Neural crest cell (in vitro differentiated cells): ENCODE measurements at places on chromosomes 2 and 18. TPM values are rescaled to one million over a fixed set of nuclear protein-coding genes. Genes with fewer than 3 reads are reported as not detected.

Gene ATP5MC3
- 268 and 281 TPM in 2 replicates for total RNA-seq

Gene C2orf80
- 0.73 and 1.0 TPM in 2 replicates for total RNA-seq

DNA sequence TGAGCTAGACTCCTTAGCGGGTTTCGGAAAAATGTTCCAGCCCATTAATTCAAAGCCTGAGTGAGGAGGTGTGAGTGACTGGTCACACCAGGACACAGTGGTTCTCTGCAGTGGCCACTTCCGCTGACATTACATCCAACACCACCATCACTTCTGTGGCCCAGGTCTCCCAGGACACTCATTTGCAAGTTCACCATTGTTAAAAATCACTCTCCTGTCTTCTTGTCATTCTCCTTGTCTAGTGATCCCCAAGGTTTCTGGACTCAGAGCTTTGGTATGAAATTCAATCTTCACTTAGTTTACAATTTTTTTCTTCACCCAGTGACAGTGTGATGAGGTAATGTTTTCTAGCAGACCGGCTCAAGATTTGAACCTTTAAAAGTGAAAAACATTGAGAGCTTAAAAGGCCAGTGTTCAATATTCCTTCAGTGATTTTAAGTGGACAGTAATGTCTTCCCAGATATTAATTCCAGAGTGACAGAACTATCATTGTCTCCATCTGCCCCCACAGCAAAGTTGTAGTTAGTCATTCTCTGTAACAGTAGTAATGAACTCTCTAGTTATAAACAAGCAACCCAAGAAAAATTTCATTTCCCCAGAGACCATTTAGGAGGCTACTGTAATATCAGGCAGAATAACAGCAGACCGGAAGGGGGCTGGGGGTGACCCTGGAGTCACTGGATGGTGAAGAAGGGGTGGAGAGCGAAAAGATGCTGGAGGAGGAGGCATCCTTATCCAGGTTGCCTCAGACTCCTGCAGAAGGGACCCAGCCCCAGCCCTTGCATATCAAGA, 164.9 kb downstream of the GFPT1 start:
- H3K36me3 ChIP-seq: peaks cover 7% of the 10 kb centered on the region
- no peak for DNase-seq
- H3K27me3 ChIP-seq: peaks cover 98% of the 10 kb centered on the region
- H3K4me3 ChIP-seq: no peak overlapping the region
- no peaks in the 10 kb centered on the region for H3K4me1 ChIP-seq

GRCh38 chr18:49273241-49273880, 187.1 kb downstream of the DYM start:
- no peaks in the 10 kb centered on the region for H3K4me1 ChIP-seq
- no peak for DNase-seq
- H3K4me3 ChIP-seq: no peak overlapping the region
- no peaks in the 10 kb centered on the region for H3K27me3 ChIP-seq
- H3K27ac ChIP-seq: no peak overlapping the region
- peaks cover 6% of the 10 kb centered on the region for H3K36me3 ChIP-seq

Gene VIT
- not detected in 2 replicates for total RNA-seq

DNA sequence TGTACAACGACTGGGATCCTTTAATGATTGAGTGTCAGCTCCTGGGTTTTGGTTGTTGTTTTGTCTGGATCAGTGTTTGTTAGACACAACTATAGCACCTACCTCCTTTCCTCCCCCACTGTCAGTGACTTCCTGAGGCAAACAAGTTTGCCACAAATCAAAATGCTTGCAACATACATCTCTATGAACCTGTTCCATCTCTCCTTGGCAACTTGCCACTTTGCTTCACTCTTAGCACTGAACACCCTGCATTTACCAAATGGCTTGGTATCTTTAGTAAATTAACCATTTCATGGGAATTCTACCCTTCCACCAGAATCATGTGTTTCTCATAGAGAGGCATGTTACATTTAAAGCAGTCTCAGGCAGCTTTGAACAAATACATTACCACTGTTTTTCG, 301.1 kb upstream of the TANK start:
- no peaks in the 10 kb centered on the region for H3K27me3 ChIP-seq
- H3K4me3 ChIP-seq: no peak overlapping the region
- no peak for DNase-seq
- no peak overlapping the region for H3K27ac ChIP-seq
- peaks cover 11% of the 10 kb centered on the region for H3K4me1 ChIP-seq
- H3K36me3 ChIP-seq: no peaks in the 10 kb centered on the region

GRCh38 chr2:212157012-212157411, 381.6 kb downstream of the ERBB4 start:
- peaks cover 4% of the 10 kb centered on the region for H3K36me3 ChIP-seq
- peaks cover 27% of the 10 kb centered on the region for H3K4me1 ChIP-seq
- no peaks in the 10 kb centered on the region for H3K27me3 ChIP-seq
- H3K27ac ChIP-seq: peak overlapping the region; percentile 32

Gene C2orf15
- total RNA-seq: 0.23 and 0.37 TPM in 2 replicates

DNA sequence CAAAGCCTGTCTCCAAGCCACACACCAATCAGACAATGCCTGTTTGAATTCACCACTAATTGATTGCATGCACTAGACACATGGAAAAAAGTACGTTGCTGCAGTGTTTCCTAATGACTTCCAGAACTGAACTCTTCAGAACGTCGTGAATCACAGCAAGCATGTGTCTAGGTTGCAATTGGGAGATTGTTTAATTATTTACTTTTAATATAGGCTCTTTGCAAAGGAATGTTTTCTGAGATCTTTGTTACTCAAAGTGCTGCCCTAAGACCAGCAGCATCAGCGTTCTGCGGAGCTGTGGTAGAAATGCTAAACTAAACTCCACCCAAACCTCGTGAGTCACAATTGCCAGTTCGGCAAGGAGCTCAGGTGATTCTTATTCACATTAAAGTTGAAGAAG, 52.7 kb upstream of the CCDC68 start:
- H3K27ac ChIP-seq: no peak overlapping the region
- no peak for DNase-seq
- H3K27me3 ChIP-seq: no peaks in the 10 kb centered on the region
- H3K36me3 ChIP-seq: no peaks in the 10 kb centered on the region

DNA sequence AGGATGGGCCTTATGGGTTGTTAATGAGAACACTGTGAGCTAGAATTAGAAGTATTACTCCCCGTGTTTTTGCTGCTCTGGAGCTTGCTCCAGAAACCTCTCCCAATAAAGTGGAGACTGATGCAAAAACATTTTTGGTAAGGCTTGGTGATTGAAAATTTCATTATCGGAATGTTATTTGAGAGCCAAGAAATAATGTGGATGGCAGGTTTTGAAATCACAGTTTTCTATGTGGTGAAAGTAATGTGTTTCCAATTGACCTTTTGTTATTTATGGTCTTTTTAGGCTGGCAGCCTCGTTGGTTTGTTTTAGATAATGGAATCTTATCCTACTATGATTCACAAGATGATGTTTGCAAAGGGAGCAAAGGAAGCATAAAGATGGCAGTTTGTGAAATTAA, 5.1 kb downstream of the PLEKHA3 start:
- H3K4me1 ChIP-seq: peaks cover 22% of the 10 kb centered on the region
- H3K4me3 ChIP-seq: no peak overlapping the region
- DNase-seq: no peak

Gene TIGD1
- total RNA-seq: 11.8 and 12.8 TPM in 2 replicates

Gene HOXD8
- total RNA-seq: not detected in 2 replicates

GRCh38 chr2:44822174-44822573, 119.3 kb upstream of the SIX3 start:
- H3K27ac ChIP-seq: no peak overlapping the region
- H3K4me1 ChIP-seq: peaks cover 4% of the 10 kb centered on the region

DNA sequence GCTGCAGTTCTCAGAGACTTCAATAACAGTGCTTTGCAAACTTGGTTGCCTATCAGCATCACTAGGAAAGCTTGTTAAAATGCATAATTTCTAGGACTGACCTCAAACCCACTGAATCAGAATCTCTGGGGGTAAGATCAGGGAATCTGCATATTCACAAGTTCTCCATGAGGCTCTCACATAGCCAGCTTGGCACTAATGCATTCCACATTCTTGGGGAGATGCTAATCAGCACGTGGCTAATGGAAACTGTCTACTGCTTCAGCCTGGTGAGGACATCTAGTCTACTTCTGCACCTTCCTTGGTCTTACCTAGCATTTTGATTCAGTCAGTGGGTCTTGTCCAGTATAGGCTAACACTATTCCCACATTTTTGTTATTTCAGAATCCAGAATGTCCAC, 56.3 kb downstream of the RBKS start:
- H3K36me3 ChIP-seq: no peaks in the 10 kb centered on the region
- DNase-seq: no peak
- H3K27me3 ChIP-seq: no peaks in the 10 kb centered on the region
- peaks cover 9% of the 10 kb centered on the region for H3K4me1 ChIP-seq
- H3K27ac ChIP-seq: no peak overlapping the region

DNA sequence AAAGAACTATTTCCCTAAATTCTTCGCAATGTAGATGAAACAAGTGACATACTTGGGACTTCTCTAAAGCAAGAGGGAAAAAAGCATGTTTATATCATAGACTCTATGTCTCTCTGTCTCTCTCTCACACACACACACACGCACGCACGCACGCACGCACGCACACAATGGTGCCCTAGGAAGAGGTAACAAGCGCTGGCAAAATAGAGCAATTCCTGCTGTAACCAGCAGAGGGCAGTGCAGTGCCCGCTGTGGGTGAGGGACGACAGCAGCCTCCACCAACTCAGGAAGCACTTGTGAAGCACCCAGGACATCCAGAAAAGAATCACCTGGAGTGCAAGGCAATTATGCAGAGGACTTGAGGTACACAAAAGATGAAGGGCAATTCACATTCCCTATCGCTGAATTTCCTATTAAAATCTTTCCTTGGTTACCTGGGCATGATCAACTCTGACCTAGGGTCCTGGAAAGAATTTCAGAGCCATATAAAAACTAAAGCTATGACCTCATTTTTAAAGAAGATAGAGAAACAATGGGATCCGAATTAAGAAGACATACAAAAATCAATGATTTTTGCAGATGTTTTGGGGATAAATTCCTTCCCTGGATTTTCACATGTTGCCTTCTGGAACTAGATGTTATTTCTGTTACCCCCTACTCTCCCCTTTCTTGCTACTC, 166.4 kb downstream of the PDE11A start:
- no peaks in the 10 kb centered on the region for H3K36me3 ChIP-seq
- DNase-seq: peak; percentile 87
- H3K4me3 ChIP-seq: no peak overlapping the region
- no peak overlapping the region for H3K27ac ChIP-seq
- H3K4me1 ChIP-seq: peaks cover 23% of the 10 kb centered on the region
- no peaks in the 10 kb centered on the region for H3K27me3 ChIP-seq

Gene UPP2
- total RNA-seq: not detected in 2 replicates

DNA sequence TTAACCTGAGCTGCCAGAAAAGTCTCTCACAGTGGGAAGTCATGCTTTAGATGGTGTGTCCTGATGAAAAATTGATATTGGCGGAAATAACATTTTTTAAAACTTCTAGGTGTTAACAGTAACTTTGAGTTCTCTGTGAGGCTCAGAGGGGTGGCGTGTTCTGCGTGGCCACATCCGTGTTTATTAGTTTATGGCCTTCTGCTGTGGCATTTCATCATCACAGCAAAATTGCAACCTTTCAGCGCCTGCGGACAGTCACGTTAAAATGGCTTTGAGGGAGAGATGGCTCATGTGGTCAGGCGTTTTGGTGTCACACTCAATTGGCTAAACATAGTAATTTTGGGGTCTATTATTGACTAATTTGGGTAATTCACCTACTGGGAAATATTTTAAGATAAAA, 42.4 kb downstream of the KLHL29 start:
- no peak for DNase-seq
- no peaks in the 10 kb centered on the region for H3K36me3 ChIP-seq
- H3K27ac ChIP-seq: no peak overlapping the region
- H3K4me1 ChIP-seq: peaks cover 15% of the 10 kb centered on the region

- H3K27ac ChIP-seq: no peak overlapping the region
- no peak for DNase-seq
- H3K36me3 ChIP-seq: no peaks in the 10 kb centered on the region
- H3K4me3 ChIP-seq: no peak overlapping the region
- no peaks in the 10 kb centered on the region for H3K4me1 ChIP-seq
Observed at GRCh38 chr18:10588975-10589374, 63.1 kb downstream of the NAPG start.

GRCh38 chr2:67948506-67948905, 114.3 kb downstream of the C1D start:
- peaks cover 39% of the 10 kb centered on the region for H3K4me1 ChIP-seq
- peaks cover 2% of the 10 kb centered on the region for H3K36me3 ChIP-seq
- H3K27ac ChIP-seq: no peak overlapping the region
- no peaks in the 10 kb centered on the region for H3K27me3 ChIP-seq
- DNase-seq: no peak

GRCh38 chr2:225630824-225631533, 231.5 kb downstream of the NYAP2 start:
- no peak overlapping the region for H3K4me3 ChIP-seq
- DNase-seq: no peak
- no peaks in the 10 kb centered on the region for H3K4me1 ChIP-seq
- no peak overlapping the region for H3K27ac ChIP-seq
- H3K36me3 ChIP-seq: no peaks in the 10 kb centered on the region
- no peaks in the 10 kb centered on the region for H3K27me3 ChIP-seq

Gene MAP4K3
- total RNA-seq: 32.3 and 37.1 TPM in 2 replicates

Gene AKAIN1
- total RNA-seq: not detected in 2 replicates

- no peaks in the 10 kb centered on the region for H3K36me3 ChIP-seq
- DNase-seq: peak; percentile 32
- H3K4me3 ChIP-seq: no peak overlapping the region
- no peaks in the 10 kb centered on the region for H3K4me1 ChIP-seq
- H3K27me3 ChIP-seq: peaks cover 94% of the 10 kb centered on the region
Observed at GRCh38 chr2:176637486-176638166, 368.4 kb downstream of the MTX2 start.

Gene CCDC141
- not detected in 2 replicates for total RNA-seq

DNA sequence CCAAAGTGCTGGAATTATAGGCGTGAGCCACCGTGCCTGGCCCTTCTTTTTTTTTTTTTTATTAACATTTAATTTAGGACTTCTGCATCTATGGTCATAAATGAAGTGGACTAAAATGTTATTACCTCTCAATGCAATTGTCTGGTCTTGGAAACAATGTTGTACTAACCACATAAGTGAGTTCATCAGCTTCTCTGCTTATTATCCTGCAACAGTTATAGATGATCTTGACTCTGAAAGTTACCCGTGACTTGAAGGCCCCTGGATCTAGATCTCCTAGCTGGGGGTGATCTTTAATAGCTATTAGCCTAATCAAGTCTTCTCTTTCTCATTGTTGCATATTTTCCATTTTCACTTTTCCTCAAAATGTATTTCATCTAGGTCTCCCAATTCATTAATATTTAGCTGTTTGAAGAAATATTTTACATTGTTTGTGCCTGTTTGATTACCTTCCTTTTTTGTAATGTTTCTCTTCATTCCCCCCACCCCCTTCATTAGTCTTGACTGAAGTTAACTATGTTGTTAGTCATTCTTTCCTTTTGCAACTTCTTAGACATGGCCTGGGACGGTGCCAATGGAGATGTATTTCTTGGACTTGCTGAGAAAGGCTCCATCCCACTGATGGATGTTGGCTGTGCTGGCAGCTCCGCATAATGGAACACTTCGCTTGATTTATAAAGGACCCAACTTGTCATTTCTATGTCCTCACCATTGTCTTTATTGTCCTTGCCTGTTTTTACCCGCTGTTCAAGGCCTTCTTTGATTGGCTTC, 141.6 kb upstream of the RIOK3 start:
- H3K27me3 ChIP-seq: no peaks in the 10 kb centered on the region
- H3K36me3 ChIP-seq: peaks cover 10% of the 10 kb centered on the region
- no peak for DNase-seq
- no peak overlapping the region for H3K4me3 ChIP-seq
- H3K27ac ChIP-seq: peak overlapping the region; percentile 31
- H3K4me1 ChIP-seq: no peaks in the 10 kb centered on the region

Gene ALPI
- total RNA-seq: not detected in 2 replicates

- H3K27ac ChIP-seq: no peak overlapping the region
- peaks cover 5% of the 10 kb centered on the region for H3K36me3 ChIP-seq
- no peaks in the 10 kb centered on the region for H3K27me3 ChIP-seq
- H3K4me1 ChIP-seq: peaks cover 38% of the 10 kb centered on the region
- no peak overlapping the region for H3K4me3 ChIP-seq
- DNase-seq: no peak
Observed at GRCh38 chr2:212424082-212424481, 114.5 kb downstream of the ERBB4 start.

Gene CHST9
- total RNA-seq: 0.49 and 0.64 TPM in 2 replicates
